ENCODE measurements at places on chromosomes 3 and 15. TPM values are rescaled to one million over a fixed set of nuclear protein-coding genes. Genes with fewer than 3 reads are reported as not detected.

GRCh38 chr15:34691034-34691433 is 63.8 kb downstream of the GJD2 start:
- no peak for DNase-seq

DNA sequence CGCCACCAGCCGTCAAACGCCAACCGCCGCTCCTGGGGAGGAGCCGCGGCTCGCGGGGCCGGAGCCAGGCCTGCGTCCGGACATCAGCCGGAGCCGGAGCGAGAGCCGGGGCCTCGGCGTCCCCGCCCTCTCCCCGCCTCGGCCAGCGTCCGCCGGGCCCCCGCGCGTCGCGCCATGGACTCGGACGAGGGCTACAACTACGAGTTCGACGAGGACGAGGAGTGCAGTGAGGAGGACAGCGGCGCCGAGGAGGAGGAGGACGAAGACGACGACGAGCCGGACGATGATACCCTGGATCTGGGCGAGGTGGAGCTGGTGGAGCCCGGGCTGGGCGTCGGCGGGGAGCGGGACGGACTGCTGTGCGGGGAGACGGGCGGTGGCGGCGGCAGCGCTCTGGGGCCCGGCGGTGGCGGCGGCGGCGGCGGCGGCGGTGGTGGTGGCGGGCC is 359 bp downstream of the ARIH1 start:
- DNase-seq = no peak

GRCh38 chr3:148078658-148079057 is 619.0 kb upstream of the AGTR1 start:
- no peak for DNase-seq

The ESYT3 gene
- 0.07 TPM for total RNA-seq

DNA sequence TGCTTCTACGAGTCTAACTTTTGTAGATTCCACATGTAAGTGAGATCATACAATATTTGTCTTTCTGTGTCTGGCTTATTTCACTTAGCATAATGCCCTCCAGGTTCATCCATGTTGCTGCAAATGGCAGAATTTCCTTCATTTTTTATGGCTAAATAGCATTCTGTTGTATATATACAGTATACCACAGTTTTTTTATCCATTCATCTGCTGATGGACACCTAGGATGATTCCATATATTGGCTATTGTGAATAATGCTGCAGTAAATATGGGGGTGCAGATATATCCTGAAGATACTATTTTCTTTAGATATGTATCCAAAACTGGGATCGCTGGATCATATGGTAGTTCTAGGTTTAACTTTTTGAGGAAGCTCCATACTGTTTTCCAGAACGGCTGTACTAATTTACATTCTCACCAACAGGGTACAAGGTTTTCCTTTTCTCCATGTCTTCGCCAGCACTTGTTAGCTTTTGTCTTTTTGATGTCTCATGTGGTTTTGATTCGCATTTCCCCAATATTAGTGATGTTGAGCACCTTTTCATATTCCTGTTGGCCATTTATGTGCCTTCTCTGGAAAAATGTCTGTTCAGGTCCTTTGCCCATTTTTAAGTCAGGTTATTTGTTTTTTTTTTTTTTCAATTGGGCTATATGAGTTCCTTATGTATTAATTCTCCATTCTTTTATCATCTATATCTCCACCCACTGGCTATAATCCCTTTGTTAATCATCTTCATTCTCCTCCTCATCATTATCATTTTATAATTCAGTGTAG is 26.9 kb downstream of the CHCHD4 start:
- DNase-seq = no peak

The STRA6 gene
- not detected for total RNA-seq

The FGF12 gene
- total RNA-seq = not detected

GRCh38 chr15:40796512-40796911 is 10.4 kb upstream of the ZFYVE19 start:
- DNase-seq = no peak

Data from CD8-positive, alpha-beta memory T cell (primary cell).